Neural crest cell (in vitro differentiated cells): ENCODE measurements at places on chromosomes 3 and 15.

DNA sequence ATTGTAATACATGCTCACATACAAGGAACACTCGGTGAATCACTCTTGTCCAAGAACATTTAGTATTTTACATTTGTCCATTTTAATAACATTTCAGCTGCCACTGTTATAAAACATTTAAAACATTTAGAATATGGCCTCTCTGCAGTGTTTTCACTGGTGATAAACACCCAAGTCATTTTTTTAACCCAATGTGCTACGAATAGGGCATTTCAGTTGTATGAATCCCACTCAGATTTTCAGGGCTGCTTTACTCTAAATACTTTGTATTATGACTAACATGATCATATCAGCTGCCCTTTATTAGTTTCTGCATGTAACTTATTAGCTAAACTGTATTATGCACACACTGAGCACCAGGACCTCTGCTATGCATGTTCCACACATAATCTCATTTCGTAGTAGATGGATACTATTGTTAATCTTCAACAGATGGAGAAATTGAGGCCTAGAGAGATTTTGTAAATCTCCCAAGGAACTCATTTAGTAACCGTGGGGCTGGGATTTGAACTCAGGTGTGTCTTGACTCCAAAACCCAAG lies 148.6 kb upstream of the CDIN1 start:
- no peaks in the 10 kb centered on the region for H3K36me3 ChIP-seq
- H3K4me3 ChIP-seq, result no peak overlapping the region
- H3K27me3 ChIP-seq, result no peaks in the 10 kb centered on the region
- H3K27ac ChIP-seq, result no peak overlapping the region

GRCh38 chr3:129063841-129064482 lies 3.4 kb downstream of the GP9 start:
- no peaks in the 10 kb centered on the region for H3K4me1 ChIP-seq
- no peak for DNase-seq
- no peak overlapping the region for H3K4me3 ChIP-seq

GRCh38 chr3:188689101-188689574 lies 482.6 kb upstream of the TPRG1 start:
- no peak overlapping the region for H3K4me3 ChIP-seq
- H3K36me3 ChIP-seq, result no peaks in the 10 kb centered on the region

- no peak overlapping the region for H3K4me3 ChIP-seq
- no peaks in the 10 kb centered on the region for H3K27me3 ChIP-seq
- no peak for DNase-seq
- peaks cover 13% of the 10 kb centered on the region for H3K36me3 ChIP-seq
Observed at GRCh38 chr3:191355406-191355805, 25.1 kb upstream of the UTS2B start.

- no peak overlapping the region for H3K27ac ChIP-seq
- H3K4me3 ChIP-seq, result no peak overlapping the region
- H3K27me3 ChIP-seq, result no peaks in the 10 kb centered on the region
Observed at GRCh38 chr3:122991236-122991985, 36.2 kb downstream of the SEMA5B start.

DNA sequence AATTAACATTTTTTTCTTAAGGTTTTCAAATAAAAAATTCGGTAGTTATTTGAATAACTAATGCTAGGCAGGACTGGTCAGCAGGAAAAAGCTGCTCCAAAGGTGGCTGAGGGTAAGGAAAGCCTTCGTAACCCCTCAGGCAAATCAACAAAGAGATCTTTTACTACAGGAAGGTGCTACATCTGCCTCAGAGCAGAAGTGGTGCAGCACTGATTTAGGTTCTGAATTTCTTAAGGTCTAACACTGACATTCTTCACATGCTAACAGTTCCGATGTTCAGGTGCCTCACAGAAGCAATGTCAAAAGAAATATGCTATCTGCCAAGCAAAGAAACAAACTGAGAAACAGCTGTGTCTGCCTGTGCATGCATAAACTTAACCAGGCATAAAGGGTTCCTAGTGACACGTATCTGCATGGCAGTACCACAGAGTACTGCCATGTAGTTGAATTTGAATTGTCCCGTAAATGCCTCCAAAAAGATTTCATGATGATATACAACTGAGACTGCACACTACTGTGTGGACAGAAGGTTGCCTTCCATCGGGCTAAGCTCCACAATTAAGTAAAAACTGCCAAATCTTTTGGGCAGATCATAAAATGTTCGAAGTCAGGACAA lies 275.0 kb upstream of the NSMCE3 start:
- H3K27me3 ChIP-seq, result no peaks in the 10 kb centered on the region
- H3K27ac ChIP-seq, result no peak overlapping the region
- peaks cover 10% of the 10 kb centered on the region for H3K4me1 ChIP-seq
- no peak for DNase-seq
- H3K4me3 ChIP-seq, result no peak overlapping the region
- H3K36me3 ChIP-seq, result peaks cover 12% of the 10 kb centered on the region

DNA sequence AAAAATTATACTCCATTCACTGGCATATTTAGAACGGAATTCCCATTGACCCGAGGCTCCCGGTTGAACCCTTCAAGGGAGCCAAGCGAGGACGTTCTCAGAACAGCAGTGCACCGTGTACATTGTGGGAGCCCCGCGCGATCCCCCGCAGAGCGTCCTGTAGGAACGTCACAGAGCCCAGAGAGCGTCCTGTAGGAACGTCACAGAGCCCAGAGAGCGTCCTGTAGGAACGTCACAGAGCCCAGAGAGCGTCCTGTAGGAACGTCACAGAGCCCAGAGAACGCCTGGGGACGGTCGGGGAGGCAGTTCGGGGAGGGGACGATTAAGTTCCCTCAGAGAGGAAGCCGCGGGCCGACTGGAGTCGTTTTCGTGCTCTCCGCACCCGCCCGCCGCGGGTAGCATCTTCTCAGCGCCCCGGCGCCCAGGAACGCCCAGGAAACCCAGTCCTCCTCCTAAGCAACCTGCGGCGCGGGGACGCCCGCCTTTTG lies 506 bp upstream of the ATP1B3 start:
- H3K36me3 ChIP-seq, result no peaks in the 10 kb centered on the region
- H3K4me3 ChIP-seq, result peak overlapping the region; percentile 95
- peak overlapping the region; percentile 96 for H3K27ac ChIP-seq
- peak; percentile 50 for DNase-seq
- H3K27me3 ChIP-seq, result peaks cover 4% of the 10 kb centered on the region
- H3K4me1 ChIP-seq, result peaks cover 34% of the 10 kb centered on the region

DNA sequence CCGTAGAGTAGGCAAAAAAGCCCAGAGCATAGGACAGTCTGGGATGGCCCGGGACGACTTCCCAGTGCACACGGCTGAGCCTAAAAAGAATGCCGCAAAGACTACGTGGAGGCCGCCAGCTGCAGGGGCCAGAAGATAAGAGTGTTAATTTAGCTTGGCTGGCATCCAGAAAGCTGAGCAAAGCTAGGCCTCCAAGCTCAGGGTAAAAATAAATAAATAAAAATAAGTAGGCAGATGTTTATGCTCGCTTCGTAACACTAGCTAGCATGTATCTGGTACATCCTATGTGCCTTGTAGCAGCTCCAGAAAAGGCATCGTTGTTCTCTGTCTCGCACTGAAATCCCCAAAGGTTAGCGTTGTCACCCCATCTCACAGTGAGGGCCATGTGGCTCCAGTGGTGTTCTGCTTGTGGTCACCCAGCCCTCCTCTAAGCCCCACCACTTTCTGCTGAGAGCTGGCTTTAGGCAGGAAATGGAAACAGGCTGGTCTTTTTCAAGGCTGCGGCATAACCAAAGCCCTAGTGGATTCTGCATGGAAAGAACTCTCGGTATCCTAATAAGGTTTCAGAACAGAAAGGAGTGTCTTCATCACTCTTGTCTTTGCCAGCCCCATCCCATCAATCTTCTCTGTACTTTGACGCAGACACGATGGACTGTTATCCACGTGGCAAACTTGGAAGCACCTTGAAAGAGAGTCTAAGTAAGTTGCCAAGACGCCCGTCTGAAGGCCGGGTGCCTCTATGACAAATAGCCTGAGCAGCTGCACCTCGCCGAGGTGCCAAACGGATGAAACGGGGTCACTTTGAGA lies 58.1 kb upstream of the MEF2A start:
- no peaks in the 10 kb centered on the region for H3K27me3 ChIP-seq
- H3K36me3 ChIP-seq, result no peaks in the 10 kb centered on the region
- H3K4me3 ChIP-seq, result no peak overlapping the region
- H3K27ac ChIP-seq, result no peak overlapping the region

DNA sequence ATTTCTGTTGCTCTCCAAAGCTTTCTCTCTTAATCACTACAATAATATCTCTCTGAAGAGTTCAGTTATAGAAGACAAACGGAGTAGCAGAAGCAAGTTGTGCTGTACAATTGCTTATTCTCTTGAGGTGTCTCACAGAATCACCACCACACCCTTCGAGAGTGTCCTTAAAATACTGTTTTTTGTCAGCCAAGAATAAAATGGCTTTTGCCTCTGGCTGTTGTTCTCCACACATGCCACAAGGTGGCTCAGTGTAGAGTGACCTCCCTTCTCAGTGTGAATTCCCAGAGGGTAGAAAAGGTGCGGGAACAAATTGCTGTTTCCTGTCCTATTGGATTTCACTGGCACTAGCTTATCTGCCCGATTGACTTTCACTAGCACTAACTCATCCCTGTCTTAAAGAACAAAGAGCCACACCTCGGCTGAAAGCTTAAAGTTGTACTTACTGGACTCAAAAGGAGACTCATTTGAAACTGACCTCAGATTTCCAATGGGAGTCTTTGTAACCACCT lies 134.2 kb upstream of the SATB1 start:
- no peak overlapping the region for H3K27ac ChIP-seq
- no peaks in the 10 kb centered on the region for H3K36me3 ChIP-seq
- no peaks in the 10 kb centered on the region for H3K27me3 ChIP-seq
- H3K4me3 ChIP-seq, result no peak overlapping the region
- DNase-seq, result peak; percentile 30

DNA sequence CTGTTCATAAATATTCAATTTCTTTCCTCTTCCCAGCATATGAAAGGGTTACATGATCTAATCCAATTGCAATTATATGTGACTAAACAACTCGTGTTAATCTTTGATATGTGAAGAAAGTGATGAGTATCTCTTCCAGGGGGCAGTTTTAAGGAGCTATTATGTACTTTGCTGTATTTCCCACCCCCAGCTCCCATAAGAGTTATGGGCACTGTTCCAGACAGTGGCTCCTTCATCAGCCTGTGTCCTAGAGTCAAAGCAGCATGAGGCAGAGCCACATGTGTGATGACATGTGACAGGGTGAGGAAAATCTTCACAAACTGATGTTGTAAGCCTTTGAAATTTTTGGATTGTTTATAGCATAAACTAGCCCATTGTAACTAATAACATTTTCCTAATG lies 315.4 kb downstream of the DIPK2A start:
- no peaks in the 10 kb centered on the region for H3K36me3 ChIP-seq
- no peak for DNase-seq
- H3K27ac ChIP-seq, result no peak overlapping the region
- H3K4me1 ChIP-seq, result peaks cover 6% of the 10 kb centered on the region
- no peak overlapping the region for H3K4me3 ChIP-seq

GRCh38 chr15:91369823-91370222 lies 269.8 kb downstream of the SV2B start:
- no peaks in the 10 kb centered on the region for H3K27me3 ChIP-seq
- no peak for DNase-seq
- no peak overlapping the region for H3K4me3 ChIP-seq

- H3K36me3 ChIP-seq, result no peaks in the 10 kb centered on the region
- no peaks in the 10 kb centered on the region for H3K27me3 ChIP-seq
- no peaks in the 10 kb centered on the region for H3K4me1 ChIP-seq
- H3K4me3 ChIP-seq, result no peak overlapping the region
- no peak for DNase-seq
Observed at GRCh38 chr3:120853416-120853815, 54.6 kb upstream of the STXBP5L start.

DNA sequence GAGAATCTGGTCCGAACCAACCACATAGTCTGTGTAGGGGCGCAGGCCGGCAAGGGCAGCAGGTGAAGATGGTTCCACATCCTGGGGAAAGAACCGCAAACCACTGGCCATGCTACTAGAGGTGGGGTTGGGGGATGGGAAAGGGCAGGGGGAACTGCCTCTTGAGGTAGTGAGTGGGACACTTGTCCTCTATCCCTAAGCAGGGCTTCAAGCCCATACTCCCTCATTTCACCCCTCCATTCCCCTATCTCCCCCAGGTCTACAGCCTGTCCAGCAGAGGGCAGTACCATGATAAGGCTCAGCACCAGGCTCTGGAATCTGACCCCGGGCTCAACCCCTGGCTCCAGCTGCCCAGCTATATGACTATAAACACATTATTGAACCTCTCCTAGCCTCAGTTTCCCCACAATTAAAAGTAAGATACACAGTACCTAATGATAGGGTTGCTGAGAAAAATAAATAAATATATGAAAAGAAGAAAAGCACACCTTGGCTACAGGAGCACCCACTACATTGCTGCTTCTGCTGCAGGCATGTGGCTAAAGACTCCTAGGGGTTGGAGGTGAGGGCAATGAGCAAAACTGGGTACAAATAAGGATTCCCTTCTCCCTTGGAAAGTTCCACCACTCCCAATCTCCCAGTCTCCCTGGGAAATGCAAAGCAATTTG lies 6.3 kb downstream of the GORASP1 start:
- H3K4me1 ChIP-seq, result peaks cover 34% of the 10 kb centered on the region
- H3K4me3 ChIP-seq, result peak overlapping the region; percentile 62
- H3K27me3 ChIP-seq, result no peaks in the 10 kb centered on the region
- no peaks in the 10 kb centered on the region for H3K36me3 ChIP-seq
- no peak overlapping the region for H3K27ac ChIP-seq

GRCh38 chr3:43659250-43659880 lies 31.4 kb upstream of the ABHD5 start:
- H3K4me3 ChIP-seq, result no peak overlapping the region
- H3K36me3 ChIP-seq, result peaks cover 21% of the 10 kb centered on the region
- H3K4me1 ChIP-seq, result no peaks in the 10 kb centered on the region
- DNase-seq, result no peak
- H3K27ac ChIP-seq, result peak overlapping the region; percentile 40
- H3K27me3 ChIP-seq, result no peaks in the 10 kb centered on the region

DNA sequence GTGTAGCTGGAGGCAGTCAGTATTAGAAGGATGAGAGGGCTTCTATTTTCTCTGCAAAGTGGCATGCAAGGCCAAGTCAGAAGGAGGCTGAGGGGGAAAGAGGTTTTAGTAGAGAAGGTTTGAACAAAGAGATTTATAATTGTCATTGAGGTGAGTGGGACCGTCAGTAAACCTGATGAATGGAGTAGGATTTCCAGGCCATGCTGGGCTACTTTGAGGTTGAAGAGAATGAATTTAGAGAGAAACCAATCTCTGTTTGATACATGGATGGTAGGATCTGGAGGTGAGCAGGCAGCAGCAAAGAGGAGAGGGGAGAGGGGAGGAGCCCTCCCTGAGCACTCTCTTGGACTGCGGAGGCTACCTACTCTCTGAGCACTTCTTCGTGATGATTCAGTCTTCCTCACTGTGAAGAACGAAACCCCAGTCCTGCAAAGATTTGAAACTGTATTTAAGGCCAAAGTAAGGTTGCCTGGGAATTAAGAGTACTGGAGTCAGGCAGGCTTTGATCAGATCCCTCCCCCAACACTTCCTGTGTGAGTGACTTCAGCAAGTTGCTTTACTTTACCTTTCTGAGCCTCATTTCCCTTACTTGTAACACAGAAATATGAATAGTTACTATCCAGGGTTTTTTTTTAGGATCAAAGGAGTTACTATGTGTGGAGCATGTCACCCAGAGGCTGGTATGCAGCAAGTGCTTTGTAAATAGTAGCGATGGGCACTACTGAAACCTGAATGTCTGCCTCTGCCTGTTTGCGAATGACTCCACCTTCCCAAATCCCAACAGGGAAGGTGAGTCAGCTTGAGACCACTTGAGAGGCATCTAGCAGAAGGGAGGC lies 75.8 kb downstream of the RPL39L start:
- H3K4me3 ChIP-seq, result no peak overlapping the region
- no peaks in the 10 kb centered on the region for H3K27me3 ChIP-seq
- peaks cover 20% of the 10 kb centered on the region for H3K4me1 ChIP-seq

GRCh38 chr3:4984511-4984864 lies 5.3 kb downstream of the BHLHE40 start:
- H3K27me3 ChIP-seq, result peaks cover 72% of the 10 kb centered on the region
- no peaks in the 10 kb centered on the region for H3K36me3 ChIP-seq
- H3K27ac ChIP-seq, result no peak overlapping the region
